ENCODE measurements at places on chromosomes 12 and 14. TPM values are rescaled to one million over a fixed set of nuclear protein-coding genes. Genes with fewer than 3 reads are reported as not detected.
A peak's percentile ranks its signal among the peaks of the same experiment; 100 is the strongest.

Gene KIF5A
- 16.1 TPM for total RNA-seq

- DNase-seq = no peak
These were observed 139.2 kb downstream of the NTF3 start for GRCh38 chr12:5571115-5571514.

Gene SIX6
- total RNA-seq = 0.07 TPM

Gene ADGRD1
- total RNA-seq = 0.80 TPM

GRCh38 chr14:75188520-75189268 is 12.3 kb upstream of the TMED10 start:
- no peak for DNase-seq

- DNase-seq = peak; percentile 48
These were observed 216.9 kb downstream of the NTF3 start for GRCh38 chr12:5648692-5649359.

DNA sequence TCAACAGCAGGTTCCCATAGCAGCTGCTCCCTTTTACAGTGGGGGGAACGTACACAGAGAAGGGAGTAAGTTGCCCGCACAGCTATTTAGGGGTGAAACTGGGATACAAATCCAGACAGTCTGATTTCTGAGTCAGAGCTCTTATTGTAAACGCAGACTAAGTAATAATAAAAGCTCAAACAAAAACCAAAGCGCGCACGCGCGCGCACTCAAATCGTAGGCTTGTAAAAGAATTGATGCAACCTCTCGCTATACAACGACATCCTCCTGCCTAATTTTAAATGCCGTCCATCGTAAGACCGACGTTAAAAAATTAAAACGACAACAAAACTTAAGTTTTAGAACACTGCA is 747 bp upstream of the DACT1 start:
- DNase-seq = no peak

DNA sequence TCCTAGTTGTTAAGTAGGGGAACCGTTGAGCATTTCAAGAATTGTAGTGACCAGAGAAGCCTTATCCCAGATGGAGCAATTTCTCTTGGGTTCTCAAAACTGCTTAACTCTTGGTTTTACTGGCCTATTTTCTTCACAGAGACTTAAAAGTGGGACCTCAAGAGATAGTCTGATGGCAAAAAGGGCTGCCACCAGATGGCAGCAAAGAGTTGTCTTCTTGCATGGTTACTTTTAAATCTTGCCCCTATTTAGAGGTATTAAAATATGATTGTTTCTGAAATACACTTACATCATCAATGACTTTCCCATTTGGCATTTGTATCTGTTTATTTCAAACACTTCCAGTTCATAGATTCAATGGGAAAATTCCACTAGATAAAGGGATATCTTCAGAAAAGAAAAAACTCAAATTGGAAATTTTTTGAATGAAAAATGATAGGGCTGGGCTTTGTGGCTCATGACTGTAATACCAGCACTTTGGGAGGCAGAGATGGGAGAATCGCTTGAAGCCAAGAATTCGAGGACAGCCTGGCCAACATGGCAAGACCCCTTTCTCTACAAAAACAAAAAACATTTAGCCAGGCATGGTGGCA is 69.9 kb upstream of the CNTN1 start:
- peak; percentile 71 for DNase-seq

DNA sequence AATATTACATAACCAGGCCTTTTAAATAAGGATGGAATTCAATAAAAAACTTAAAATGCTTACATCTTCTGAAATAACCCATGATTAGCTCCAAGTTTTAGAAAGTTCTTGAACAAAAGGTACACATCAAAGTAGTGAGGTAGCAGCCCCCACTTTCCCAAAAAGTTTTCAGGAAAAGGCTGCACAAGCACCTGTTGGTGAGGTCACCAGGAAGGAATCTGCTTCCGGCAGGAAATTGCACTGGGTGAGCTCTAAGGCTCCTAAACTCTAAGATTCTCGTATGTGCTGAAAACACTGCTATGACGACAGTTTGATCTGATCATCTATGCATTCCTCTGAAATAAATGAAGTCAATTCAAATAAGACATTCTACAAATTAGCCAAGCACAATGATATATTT is 34.3 kb upstream of the TTC7B start:
- no peak for DNase-seq

Gene MAP1LC3B2
- total RNA-seq = 2.5 TPM
